ENCODE measurements at places on chromosomes 2 and 18.

DNA sequence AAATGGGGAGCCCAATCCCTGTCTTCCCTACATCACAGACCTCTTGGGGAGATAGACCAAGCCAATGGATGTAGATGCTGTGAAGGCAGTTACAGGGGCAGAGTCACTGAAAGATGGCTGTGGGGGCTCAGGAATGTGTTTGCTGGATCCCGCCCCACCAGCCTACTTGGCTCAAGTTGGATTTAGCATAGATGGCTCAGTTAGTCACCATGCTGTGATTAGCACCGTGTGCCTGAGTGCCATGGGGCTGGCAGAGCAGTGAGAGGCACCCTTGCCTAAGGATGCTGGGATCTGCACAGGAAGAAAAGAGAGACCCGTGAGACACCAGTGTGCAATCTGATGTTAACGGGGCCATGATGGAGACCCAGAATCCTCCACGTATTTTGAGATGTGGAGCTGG is 228.3 kb downstream of the DYSF start:
- DNase-seq: no peak

DNA sequence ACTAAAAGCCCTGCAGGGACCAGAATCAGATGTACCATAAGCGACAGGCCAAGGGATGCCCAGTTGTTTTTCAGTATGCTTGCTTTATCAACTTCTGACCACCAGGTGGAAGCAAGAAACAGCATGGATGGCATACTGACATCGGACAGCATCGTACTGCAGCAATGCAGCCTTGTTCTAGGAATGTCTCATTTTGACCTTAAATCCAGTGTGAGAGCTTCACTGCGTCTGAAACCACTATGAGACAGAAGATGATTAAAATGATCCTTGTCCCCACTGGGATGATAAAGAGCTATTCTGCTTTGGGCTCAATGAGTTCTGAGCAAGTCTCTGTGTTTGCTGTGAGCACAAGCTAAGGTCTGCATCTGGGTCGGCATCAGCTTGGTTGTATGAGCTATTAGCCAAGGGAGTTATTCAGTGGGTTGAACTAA is 54.3 kb downstream of the CDK15 start:
- DNase-seq: no peak

- DNase-seq: no peak
Observed at GRCh38 chr18:37551249-37551648, 14.3 kb downstream of the CELF4 start.

GRCh38 chr2:120489023-120489422 is 143.1 kb downstream of the INHBB start:
- DNase-seq: no peak

- no peak for DNase-seq
Observed at GRCh38 chr2:192026059-192026824, 168.5 kb downstream of the TMEFF2 start.

GRCh38 chr18:58221060-58221725 is 177.2 kb downstream of the NEDD4L start:
- no peak for DNase-seq

GRCh38 chr2:97735161-97735561 is 21.8 kb downstream of the ZAP70 start:
- no peak for DNase-seq

DNA sequence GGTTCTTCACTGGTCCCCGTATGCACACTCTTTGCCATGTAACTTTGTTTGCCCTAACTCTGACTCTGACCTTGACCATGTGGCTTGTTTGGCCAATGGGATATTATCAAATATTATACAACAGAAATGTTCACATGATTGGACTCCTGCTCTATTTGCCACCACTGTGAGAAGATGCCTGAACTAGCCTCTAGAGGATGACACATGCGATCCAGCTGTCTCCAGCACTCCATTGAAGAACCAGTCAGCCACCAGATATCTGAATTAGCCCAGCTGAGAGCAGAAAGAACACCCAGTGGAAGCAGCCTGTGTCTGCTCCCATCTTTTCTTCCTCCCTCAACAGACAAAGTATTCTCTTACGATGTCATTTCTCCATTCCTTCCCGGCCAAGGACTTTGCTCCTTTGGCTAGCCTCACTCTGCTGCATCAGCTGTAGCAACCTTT is 412.1 kb downstream of the IRS1 start:
- DNase-seq: no peak

DNA sequence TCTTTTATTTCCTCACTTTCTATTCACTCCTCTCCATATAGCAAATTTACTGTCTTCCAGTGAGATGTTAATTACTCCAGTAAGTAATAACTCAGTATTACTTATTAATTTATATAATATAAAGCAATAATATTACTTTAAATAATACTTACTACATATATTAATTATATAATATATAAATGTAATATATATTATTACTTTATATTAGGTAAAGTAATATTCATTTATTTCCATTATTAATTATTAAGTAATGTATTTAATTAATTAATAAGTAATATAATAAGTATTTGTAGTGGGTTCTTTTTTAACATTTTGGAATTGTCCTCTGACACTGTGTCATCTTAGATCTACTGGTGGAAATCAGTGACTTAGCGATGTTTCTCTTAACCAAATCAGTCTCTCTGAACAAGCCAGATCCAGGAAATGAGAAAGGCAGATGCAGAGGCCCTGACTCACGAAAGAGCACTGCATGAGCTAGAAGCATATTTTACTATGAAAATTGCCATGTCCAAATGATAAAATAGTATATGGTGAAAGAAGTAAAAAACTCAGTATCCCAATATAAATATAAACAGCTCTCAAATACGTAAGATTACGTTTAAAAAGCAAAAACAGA is 115.9 kb downstream of the DSEL start:
- no peak for DNase-seq

DNA sequence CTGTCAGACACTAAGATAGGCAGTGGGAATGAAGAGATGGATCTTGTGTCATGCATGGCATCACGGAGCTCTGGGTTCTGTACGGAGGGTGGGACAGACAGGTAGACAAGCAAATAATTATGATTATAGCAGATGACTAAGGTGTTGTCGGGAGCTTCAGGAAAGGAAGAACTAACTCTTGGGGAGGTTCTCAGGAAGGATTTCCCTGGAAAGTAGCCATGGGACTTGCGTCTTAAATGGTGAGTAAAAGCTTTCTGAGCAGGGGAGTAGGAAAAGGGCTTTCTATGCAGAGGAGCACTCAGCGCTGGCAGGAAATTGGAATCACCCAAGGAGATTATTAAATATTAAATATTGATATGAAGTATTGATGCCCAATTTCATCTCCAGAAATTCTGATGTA is 35.5 kb downstream of the ATOH8 start:
- no peak for DNase-seq

DNA sequence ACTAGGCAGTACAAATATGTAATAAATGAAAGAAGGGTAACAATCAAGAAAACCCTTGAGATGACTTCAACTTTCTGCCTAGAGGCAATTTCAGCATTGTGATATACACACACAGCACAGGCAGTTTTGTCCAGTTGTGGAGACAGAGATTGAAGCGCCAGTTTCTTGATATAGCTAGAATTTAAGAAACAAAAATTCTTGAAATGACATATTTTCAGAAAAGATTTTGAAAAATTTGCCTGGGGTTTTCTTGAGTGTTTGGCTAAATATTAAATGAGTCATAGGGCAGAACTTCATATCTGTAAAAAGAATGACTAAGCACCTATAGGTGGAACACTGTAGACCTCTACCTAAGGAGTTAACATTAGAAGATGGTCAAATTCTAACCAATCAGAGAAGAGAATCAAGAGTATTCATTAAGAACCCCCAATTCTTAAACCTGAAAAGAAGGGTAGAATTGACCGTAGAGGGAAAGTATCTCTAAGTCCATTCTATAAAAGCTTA is 1266.8 kb upstream of the TMEFF2 start:
- no peak for DNase-seq

- DNase-seq: no peak
Observed at GRCh38 chr2:148954536-148954935, 79.5 kb downstream of the KIF5C start.

GRCh38 chr2:229586746-229587705 is 127.3 kb downstream of the DNER start:
- no peak for DNase-seq

GRCh38 chr2:231393149-231394131 is 2.1 kb upstream of the B3GNT7 start:
- no peak for DNase-seq

- DNase-seq: no peak
Observed at GRCh38 chr2:120425014-120425413, 79.1 kb downstream of the INHBB start.

- DNase-seq: no peak
Observed at GRCh38 chr2:72289283-72289682, 141.6 kb upstream of the CYP26B1 start.

- no peak for DNase-seq
Observed at GRCh38 chr2:179657068-179657595, 204.3 kb downstream of the ZNF385B start.

- DNase-seq: no peak
Observed at GRCh38 chr2:214261683-214262082, 149.2 kb upstream of the VWC2L start.

- no peak for DNase-seq
Observed at GRCh38 chr2:199727306-199727705, 123.7 kb downstream of the FTCDNL1 start.

DNA sequence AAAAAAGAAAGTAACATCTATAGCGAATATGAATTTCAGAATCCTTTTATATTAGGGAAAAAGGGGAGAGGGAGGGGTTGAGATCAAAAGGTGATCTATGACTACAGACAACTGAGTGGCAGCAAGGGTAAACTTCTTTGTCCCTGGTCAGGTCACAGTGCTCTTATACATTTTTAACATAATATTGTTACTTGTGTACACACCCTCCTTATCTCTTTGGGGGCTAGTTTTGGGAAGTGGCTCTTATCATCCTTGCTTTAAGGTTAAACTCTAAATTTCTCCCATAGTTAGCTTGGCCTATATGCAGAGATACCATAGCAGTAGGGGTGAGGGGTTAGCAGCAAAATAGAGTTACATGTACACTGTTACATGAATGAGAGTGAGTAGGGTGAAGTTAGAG is 31.6 kb upstream of the ATG16L1 start:
- no peak for DNase-seq

- no peak for DNase-seq
Observed at GRCh38 chr2:125313806-125314205, 1288.7 kb downstream of the CNTNAP5 start.

DNA sequence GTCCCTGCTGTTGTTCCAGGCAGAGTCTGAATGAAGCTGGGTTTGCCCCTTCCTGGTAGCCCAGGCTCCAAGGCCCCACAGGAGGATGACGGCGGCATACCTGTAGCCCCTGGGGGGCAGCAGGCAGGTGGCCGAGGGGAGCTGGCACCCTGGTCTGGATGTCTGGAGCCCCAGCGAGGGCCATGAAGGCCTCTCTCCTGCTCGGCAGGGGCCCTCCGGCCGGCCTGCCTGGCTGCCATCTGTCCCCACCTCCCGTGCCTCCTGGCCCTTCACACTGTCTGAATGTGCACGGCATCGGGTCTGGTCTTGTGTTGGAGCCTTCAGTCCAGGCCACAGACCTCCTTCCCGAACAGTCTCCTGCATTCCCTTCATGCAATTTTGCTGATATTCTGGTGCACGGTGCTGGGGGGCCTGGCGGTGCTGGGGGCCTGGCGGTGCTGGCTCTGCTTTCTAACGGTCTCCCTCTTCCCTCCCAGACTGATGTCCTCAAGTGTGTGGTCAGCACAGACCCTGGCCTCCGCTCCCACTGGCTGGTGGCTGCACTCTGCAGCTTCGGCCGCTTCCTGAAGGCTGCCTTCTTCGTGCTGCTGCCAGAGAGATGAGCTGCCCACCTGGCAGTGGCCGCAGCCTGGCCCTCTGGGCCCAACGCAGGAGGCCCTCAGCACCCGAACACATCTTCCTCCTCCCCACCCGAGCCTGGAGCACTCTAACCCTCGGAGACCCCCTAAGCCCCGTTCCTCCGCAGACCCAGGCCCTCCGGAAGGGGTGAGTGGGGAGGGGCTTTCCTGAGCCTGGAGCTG is 13.5 kb downstream of the BOK start:
- no peak for DNase-seq

GRCh38 chr2:188974164-188974563 is at the start of gene COL3A1:
Gene COL3A1 (plus strand): TSS chr2:188974373. CDS start chr2:188974490, 117 bp downstream.
- DNase-seq: no peak

DNA sequence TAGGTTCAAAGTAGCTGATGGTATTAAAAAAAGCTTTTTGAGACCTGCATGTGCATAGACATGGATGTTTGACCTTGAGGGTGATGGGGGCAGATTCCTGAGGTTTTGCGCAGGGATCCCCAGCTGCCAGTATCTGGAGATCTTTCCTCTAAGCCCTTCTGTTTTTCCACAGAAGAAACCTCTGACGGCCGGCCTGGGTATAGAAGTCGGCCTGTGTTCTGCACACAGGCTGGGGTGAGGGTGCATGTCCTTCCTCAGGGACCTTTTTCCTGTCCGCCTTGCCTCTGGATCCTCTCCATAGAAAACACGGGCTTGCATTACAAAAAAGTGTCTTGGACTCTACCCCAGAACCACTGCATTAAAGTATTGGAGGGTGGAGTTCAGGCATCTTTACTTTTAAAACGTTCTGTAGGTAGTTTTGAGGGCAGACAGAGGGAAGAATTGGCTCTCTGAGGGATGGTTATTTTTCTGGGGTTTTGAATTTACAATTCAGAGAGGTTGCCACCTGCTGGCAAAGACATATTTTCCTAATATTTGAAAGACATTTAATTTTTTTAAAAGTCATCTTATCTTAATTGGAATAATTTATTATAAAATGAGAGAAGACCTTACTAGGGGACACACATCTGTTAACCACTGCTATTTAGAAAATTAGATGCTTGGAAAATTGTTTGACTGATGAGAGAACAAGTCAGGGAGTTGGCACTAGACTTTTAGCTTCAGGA is 350.6 kb downstream of the DCDC2C start:
- no peak for DNase-seq

GRCh38 chr2:96239745-96240264 is 26.0 kb downstream of the TMEM127 start:
- no peak for DNase-seq

DNA sequence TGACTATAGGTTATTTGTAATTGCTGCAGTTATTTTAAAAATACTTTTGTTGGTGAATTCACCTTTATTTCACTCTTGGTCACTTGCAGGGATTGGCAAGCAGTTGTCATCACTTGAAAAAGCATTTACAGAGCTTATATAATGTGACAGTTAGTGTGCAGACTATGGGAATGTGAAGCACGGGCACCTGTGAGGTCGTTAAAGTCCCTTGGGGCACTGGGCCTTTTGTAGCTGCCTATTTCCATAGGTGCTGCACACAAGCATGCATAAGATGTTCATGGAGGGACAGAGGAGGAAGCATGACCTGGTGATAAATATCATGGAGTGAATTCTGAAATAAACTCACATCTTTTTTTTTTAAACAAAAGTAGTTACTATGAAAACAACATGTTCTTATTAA is 124.6 kb downstream of the ATP9B start:
- DNase-seq: no peak

GRCh38 chr2:157849591-157849990 is 26.5 kb downstream of the ACVR1 start:
- DNase-seq: no peak

DNA sequence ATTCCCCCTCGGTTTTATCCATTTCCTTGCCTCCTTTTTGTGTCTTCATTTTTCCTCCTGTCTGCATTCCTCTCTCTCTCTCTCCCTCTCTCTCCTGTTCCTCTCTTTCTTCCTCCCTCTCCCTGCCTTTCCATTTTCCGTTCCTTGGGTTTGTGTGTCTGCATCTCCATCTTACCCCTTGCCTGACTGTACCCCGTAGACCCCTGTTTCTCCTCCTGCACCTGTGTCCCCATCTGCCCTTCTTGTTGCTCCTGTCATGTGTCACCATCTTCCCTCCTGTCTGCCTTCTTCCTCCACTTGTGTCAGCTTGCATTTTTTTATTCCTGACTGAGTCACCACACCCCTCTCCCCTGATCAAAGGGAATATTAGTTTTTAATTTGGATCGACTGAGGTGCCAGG is 1.8 kb downstream of the CDK5R2 start:
- DNase-seq: no peak

GRCh38 chr2:22035361-22035830 is 911.6 kb downstream of the TDRD15 start:
- DNase-seq: no peak

Data from NCI-H1436 treated with DMSO at 0.1 percent for 48 hours (cell line).